ENCODE measurements at places on chromosomes 13 and 19.

- no peak for DNase-seq
Measured at GRCh38 chr19:2885736-2886135, 15.0 kb upstream of the ZNF57 start.

GRCh38 chr13:101512650-101513049, 60.2 kb downstream of the ITGBL1 start:
- DNase-seq = no peak

- DNase-seq = no peak
Measured at GRCh38 chr13:80035096-80035495, 305.8 kb downstream of the SPRY2 start.

DNA sequence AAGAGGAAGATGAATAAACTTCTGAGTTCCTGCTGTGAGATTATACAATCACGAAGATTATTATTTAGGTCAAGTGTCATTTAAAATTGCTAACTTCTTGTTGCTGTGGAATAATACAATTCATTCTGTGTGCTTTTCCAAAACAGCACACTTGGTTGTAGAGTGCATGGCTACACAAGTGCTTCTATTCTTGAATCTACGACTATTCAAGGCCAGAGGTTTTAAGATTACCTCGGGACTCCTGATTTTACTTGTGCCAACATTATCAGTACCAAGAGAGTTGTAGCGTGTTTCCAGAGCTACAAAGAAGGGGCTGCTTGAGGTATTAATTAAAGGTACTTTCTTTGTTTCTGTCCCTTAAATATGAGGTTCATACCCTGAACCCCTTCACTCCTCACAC, 234.0 kb upstream of the PCDH9 start:
- DNase-seq = no peak

- no peak for DNase-seq
Measured at GRCh38 chr19:35004517-35005255, 4.6 kb downstream of the GRAMD1A start.

DNA sequence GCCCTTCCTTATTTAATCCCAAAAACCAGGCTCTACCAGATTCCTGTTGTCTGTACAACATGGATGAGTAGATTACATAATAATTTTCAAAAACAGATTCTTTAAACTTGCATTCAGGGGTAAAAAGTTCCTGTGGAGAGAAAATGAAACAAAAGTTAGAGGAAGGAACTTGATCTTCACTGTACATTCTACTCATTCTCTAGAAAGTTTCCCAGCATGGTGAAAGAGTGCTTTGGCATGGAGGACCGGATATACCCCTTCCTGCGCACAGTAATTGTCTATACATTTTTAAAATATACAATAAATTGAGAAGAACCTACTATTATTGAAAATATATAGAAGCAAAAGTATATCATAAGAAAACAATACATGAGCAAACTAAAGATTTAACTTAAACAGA, 274.2 kb downstream of the ITGBL1 start:
- no peak for DNase-seq

DNA sequence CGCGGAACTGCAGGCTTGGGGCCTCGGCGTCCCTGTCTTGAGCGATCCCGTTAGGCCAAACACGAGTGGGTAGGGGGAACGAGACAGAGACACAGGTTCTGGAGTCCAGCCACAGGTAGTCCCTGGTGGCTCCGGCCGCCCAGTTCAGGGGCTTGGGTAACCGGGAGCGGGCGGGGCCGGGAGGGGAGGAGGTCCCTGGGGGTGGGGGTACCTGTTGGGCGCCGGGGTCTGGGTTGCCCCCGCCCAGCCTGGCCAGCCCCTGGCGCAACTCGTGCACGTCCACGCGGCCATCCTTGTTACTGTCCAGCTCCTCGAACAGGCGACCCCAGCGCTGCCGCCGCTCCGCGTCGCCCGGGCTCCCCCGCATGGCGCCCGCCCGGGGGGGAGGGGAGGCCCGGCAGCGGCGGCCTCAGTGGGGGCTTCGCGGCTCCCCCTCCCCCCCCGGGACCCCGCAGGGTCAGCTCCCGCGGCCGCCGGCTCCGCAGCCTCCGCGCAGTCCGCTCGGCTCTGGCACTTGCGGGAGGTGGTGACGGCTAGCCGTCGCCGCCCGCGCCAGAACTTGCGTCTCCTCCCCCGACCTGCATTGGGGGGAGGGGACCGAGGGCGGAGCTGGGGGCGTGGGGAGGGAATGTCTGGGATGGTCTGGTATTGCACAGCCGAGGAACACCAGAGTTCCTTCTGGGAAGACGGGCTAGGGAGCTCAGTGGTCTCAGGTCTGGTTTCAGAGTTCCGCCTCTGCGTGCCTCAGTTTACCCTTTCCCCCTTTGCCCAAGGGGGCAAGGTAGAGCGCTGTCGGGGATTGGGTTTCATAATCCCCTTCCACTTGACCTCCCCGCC, at the start of gene SLC25A23:
Gene SLC25A23, minus strand, starts transcription at position 531 of the 837 bp plus-strand sequence. Its CDS starts 164 bp downstream, at position 367.
- DNase-seq = peak; percentile 76

- DNase-seq = no peak
Measured at GRCh38 chr19:38616265-38616664, 1.5 kb downstream of the MAP4K1 start.

DNA sequence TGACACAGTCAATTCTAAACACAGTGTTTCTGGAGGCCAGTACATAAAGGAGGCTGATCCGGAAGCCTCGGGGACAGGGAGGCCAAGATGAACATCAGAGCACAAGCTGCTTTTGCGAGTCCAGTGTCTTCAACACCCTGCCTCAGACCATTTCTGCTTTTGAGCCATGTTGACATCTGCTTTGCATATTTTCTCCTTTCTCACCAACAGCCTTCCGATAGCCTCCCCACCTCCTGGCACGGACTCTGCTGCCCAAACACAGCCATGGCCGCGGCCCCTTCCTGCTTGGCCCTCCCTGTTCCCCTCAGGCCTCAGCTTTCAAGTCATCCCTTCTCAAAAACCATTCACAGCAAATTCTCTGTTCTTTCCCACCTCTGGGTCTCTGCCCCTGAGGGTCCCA, 3.6 kb downstream of the LRRC25 start:
- DNase-seq = no peak

DNA sequence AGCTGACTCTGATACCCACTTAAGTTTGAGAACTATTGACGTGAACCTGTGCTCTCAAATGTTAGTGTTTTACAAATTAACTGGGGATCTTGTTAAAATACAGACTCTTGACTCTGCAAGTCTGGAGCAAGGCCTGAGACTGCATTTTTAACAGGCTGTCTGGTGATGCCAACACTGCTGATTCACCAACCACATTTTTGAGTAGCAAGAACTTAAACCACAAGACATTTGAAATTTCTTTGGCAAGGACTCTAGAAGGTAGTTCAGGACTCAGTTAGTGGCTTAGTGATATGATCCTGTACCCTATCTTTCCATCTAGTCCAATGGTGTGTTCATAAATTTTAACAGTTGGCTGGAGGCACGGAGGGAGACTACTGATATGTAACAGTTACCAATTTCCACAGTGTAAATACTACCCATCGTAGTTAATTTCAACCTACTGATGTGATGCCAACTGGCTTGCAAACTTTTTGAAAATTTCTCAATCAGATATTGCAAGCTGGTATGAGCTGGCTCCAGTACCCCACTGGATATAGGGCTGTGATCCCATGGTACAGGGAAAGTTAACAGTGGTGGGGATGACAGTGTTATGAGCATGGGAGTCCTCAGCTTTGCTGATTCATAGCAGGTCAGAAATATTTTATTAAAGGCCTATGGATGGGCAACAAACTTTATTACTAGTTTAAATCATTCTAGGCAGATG, 255.1 kb downstream of the TBC1D4 start:
- DNase-seq = no peak

DNA sequence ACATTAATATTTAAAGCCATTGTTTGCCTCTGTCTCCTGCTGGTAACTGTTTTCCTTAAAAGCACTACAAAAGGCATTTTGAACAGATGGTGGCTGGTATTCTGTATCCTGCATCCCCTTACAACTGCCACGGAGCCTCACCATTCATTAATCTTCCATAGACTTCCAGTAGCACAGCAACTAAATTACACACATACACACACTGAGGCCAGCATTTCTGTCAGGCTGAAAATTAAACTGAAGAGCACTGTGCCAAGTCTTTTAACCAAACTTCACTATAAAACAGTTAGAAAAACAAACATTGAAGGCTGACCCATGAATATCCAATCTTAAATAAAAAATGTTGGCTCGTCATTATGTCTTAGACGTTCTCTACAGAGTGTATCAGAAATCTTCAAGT, 697.8 kb downstream of the DACH1 start:
- DNase-seq = no peak

GRCh38 chr19:1374250-1374577, 9.5 kb upstream of the NDUFS7 start:
- no peak for DNase-seq

GRCh38 chr13:99671746-99672145, 170.5 kb downstream of the TM9SF2 start:
- no peak for DNase-seq

DNA sequence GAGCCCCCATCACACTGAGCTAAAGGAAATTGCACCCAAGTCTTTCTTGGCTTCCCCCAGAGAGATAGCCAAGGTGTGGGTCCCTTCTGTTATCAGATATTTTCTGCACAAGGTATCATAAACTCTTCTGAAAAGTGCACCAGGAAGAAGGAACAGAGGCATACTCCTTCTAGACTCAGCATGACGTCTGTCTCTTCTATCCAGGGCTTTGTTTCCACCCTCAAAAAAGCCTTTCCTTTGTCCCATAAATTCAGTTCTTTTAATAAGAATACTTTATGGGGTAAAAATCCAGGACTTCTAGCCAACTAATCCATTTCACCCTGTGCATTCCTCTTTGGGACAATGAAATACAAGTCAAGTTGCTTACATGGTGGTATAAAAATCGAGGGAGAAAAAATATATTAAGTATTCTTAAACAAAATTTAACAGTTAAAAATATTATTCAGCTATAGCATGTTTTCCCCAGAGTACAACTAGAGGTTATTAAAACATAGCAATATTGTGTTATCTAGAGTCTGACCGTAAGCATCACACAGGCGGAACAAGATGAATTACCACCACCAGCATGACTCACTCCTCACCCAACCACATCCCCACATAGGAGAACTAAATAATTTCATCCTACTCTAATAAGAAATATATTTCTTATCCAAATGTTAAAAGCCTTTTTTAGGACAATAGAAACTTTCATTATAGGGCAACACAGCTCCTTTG, 79.9 kb upstream of the GPC6 start:
- DNase-seq = no peak

DNA sequence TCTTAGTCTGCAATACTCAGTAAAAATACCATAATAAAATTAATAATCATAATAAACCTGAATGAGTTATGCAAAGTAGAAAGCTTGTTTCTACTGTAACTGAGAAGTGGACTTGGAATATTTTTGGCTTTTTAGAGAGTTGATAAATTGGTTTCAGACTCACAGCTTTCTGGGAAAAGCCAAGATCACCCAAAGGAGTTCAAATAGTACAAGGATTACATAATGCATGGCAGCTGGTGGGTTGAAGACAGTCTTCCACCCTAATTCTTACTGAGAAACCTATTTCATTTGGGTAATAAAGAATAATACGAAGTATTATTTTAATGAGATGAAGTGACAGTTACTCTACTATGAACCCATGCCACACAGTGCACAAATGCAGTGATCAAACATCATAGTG, 139.4 kb upstream of the KLF12 start:
- DNase-seq = no peak

GRCh38 chr19:17113127-17113785, 37.7 kb downstream of the MYO9B start:
- DNase-seq = no peak

DNA sequence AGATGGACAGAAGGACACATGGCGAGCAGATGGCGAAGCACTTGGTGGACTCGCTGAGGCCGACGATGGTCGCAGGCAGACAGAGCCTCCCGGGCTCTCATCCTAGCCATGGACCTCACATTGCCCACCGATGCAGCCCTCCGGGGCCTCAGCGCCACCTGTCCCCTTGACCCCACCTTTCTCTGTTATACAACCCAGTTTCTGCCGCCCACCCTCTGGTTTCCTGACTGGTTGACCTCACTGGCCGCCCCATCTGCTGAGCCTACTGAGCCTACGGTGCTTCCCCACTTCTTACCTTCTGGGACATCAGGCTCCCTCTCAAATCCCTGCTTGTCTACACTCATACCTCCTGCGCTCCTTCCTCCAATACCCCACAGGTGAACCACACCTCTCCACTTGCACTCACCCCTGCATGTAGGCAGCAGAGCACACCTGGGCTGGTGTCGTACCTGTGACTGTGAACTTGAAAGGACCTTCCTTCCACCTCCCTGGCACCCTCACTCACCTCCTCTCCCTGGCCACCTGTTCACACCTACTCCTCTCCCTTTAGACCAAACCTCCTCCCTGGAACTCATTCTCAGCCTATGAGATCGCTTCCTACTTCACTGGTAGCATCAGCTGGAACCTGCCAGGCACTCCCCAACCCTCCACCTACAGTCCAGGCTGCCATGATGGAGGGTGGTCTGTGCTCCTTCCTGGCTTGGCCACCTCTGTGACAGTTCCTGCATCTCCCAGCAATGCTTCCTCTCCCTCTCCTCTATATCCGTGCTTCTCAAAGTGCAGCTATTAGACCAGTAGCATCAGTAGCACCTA, 36.1 kb downstream of the HPN start:
- DNase-seq = no peak

DNA sequence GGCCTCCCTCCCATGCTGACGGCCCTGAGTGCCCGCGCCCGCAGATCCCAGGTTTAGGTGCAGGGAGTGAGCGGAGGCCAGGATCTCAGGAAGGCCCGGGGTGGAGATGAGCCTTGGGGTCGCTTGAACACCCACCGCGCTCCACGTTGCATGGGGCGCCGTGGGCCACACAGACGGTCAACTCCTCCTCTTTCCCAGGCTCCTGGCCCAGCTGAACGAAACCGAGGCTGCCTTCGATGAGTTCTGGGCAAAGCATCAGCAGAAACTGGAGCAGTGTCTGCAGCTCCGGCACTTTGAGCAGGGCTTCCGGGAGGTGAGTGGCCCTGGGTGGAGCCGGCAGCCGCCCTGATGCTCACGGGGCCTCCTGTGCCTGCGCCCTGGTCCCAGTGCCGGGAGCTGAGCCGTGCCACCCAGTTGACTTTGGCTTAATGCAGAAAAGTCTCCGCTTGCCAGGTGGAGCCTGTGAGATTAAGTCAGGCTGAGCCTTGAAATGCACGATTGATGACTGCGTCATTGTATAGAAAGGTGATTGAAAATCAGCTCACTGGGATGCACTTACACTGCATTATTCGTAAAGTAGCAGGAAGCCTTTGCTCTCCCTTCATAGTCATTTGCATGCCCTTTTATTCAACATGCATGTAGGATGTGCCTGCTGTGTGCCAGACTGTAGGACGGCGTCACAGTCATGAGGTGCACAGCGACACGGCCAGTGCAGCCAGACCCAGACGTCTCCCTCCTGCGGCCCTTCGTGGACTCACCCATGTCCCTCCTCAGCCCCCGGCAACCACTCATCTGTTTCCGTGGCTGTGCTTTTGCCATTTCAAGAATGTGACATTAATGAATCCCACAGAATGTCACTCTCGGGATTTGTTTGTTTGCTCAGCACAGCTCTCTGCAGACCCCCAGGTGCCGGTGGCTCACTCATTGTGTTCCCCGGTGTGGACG, 35.5 kb upstream of the F7 start:
- no peak for DNase-seq
